ENCODE measurements at places on chromosomes 12 and 14.

DNA sequence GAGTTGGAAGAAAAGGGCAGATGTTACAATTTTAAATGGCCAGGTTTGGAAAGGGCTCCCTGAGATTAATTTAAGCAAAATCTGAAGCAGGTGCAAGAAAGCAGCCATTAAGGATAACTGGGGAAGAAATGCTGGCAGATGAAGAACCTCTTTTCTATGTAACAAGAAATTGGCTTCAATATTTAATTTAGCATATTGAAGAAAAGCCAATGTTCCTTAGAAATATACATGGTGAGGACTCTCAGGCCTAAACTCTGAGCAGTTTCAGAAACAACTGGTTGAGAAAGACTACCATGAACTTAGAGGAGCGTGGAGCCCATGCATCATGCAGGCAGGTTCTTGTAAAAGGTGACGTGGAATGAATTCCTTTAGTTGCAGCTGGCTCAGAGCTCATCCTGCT, 152.8 kb downstream of the LRIG3 start:
- no peak for DNase-seq

- DNase-seq, result no peak
These were observed 30.1 kb downstream of the P2RX2 start for GRCh38 chr12:132648616-132649225.

- DNase-seq, result no peak
These were observed 155.0 kb downstream of the EPS8 start for GRCh38 chr12:15634010-15634683.

- no peak for DNase-seq
These were observed 60.4 kb downstream of the MAP4K5 start for GRCh38 chr14:50471838-50472465.

DNA sequence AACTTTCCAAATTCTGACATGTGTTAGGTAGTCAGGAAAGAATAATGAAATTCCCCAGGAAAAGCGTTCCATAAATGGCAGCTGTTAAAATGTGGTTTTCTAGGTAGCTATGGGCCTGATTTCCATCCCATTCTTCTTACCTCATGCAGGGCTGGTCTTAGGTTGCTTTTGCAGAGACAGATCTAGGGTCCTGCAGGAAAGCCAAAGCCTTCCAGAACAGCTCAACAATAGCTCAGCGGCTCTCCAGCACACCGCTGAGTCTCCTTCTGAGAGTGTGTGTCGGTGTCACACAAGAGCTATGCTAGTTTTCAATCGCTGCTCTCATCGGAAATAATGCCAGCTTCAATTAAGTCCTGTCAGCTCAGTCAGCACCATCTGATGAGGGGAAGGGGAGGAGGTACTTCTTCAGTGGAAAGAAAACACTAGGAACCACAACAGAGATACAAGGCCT, 106.7 kb downstream of the TMEM30B start:
- DNase-seq, result no peak

DNA sequence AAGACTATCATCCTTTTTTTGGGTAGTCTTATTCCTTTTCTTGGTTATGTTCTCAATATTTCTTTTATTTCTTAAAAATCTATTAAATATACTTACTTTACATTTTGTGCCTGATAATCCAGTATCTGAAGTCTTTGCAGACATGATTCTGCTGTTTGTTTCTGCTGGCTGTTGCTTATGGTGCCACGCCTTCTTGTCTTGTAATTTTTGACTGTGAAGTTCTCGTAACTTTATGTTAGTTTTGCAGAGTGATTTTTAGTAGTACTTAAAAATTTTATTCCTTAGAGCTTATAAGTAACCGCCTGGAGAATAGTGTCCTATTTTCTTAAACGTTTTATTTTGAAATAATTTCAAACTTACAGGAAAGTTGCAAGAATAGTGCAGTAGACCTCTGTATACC, 10.5 kb downstream of the FRS2 start:
- DNase-seq, result no peak

GRCh38 chr12:6643569-6644256, 3.5 kb downstream of the ACRBP start:
- DNase-seq, result no peak

DNA sequence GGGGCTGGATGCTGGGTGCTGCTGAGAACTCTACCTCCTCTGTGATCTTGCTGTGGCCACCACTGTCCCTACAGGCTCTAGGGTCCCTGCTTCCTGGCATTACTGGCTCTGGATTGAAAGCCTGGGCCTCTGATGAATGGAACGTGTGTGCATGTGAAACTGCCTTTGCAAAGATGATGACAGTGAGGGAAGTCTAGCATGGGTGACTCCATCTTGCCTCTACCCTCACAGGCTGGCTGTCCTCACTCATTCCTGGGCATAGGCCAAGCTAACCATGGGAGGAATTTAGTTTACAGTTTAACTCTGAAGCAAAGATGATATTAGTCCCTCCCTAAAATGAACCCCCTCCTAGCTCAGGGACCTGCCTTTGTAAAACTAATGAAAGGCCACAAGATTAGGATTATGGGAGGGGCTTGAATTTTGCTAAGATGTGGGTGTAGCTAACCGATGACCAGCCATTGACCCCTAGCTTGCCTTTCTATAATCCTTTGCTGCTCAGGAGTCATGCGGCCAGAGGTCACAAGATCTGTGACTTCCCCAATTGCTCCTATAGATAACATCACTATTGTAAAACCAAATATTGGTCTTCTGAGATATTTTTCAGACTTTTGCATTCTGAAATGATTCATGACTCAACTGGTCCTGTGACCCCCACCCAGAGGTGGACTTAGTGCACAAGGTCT, 2.2 kb upstream of the C1S start:
- no peak for DNase-seq

DNA sequence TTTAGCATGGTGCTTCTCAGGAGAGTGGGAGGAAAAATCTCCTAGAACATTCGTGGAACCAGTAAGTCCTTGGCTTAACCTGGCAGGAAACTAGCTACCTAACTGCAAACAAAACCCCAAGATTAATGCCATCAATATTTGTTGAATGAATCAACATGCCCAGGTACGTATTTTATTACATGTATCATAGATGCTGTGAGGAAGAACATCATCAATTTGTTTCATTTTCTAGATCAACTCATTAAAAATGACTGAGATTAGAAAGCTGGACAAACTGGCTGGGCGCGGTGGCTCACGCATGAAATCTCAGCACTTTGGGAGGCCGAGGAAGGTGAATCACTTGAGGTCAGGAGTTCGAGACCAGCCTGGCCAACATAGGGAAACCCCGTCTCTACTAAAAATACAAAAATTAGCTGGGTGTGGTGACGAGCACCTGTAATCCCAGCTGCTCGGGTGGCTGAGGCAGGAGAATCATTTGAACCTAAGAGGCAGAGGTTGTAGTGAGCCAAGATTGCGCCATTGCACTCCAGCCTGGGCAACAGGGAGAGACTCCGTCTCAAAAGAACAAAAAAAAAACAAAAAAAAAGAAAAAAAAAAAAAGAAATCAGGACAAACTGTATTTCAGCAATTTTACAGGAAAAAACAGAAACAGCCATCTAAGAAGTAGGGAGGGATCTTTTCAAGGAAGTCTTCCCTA, 88.7 kb downstream of the NTN4 start:
- DNase-seq, result no peak

GRCh38 chr12:27936196-27936595, 36.3 kb downstream of the PTHLH start:
- no peak for DNase-seq

- no peak for DNase-seq
These were observed 12.4 kb downstream of the SMIM41 start for GRCh38 chr12:52091869-52092268.

DNA sequence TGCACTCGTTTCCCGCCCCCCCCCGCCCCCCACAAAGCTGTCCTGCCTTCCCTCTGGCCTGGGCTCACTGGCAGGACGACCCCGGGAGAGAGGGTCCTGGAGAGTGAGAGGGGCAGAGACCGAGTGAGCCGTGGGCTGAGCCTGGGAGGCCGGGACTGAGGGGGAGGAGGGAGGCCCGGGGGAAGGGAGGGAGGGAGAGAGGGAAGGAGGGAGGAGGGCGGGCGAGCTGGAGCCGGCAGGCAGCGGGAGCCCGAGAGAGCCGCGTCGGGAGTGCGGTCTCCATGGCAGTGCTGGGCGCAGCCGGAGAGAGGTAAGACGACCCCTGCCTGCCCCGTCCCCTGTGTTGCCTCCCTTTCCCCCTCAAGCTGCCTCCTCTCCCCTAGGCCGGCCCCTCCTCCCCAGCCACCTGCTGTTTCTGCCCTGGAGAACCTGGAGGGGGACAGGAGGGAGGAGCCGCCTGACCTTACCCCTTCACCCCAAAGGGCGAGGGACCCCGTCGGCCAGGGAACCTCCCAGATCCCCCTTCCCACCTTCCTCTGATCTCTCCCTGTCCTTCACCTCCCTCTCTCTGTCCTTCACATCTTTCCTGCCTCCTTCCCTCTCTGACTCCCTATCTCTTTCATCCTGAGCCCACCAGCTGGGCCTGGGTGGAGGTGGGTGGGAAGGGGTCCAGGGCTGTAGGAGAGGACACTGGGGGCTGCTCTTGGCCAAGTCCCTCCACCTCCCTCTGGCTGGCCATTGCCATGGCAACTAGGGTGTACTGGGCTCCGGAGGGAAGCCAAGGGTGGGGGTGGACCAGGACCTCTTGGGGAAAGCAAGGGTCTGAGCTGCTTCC, at the start of gene GPR162:
Gene GPR162 (plus strand): TSS at position 231 of the 835 bp plus-strand sequence. CDS start 2,078 bp downstream, outside the sequence.
- no peak for DNase-seq

DNA sequence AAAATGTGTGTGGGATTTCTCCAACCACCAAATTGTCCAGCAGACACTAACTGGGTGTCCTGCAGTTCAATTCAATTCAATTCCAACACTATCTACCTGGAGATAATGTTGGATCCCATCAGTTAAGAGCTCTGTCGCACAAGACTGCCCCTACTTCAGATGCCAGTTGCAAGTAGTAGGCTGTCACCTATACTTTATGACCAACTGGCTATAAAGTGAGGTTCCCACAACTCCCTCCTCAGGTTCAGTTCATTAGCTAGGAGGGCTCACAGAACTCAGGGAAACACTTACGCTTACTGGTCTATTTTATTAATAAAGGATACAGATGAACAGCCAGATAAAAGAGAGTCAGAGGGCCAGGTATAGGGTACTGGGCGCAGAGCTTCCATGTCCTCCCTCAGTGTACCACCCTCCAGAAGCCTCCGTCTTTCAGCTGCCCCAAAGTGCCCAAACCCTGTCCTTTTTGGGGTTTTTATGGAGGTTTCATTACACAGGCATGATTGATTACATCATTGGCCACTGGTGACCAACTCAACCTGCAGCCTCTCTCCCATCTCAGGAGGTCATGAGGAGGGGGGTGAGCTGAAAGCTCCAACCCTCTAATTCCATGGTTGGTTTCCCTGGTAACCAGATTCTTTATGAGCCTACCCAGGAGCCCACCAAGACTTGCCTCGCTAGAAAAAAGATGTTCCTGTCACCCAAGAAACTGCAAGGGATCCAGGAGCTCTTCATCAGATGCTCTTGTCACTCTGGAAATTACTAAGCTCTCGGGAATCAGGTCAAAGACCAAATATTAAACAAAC, 7.5 kb upstream of the SERPINA5 start:
- no peak for DNase-seq

DNA sequence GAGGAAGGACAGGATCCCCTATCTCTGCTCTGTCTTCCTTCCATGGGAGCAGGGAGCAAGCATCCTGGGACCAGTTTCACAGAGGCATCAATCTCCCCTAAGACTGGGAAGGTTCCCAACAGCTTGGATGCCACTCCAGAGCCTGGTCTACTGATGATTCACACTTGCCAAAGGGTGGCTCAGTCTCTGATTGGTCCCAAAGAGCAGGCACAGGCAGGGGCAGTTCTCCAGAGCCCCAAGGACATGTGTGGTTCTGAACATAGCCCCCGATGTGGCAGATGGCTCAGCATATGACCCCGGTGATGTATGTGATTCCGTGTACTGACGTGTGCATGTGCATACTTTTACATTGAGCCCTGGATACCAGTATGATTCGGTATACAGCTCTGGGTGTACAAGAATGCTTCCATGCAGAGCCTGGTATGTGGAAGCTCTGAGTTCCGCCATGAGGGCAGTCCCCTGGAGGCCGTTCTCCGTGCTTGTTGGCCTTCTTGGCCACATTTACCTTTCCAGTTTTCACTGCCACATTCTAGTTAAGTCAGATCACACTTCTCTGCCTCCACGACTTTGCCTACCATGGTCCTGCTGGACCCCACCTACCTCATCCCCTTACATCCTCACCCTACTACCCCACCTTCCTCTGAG, 21.2 kb downstream of the ITGA7 start:
- DNase-seq, result no peak

- DNase-seq, result no peak
These were observed 74.2 kb upstream of the BDKRB2 start for GRCh38 chr14:96130391-96130790.

DNA sequence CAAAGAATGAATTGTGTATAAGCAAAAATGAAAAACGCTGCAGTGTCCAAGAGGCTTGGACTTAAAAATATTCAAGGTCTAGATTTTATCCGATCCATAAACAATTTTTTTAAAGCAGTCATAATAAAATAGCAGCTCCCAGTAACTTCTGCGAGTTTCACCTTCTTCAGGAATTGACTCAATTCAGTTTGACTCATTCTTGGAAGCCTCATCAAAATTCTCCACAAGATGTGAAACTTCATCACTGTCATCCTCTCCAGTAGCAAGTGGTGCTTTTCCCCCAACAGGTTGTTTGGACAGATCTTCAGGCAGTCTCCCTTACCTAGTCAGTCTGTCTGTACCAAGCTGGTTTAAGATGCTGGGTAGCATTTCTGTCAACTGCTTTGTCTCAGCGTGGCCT, 93.5 kb upstream of the FOXG1 start:
- no peak for DNase-seq

GRCh38 chr14:68792979-68793733, at the start of gene ZFP36L1:
Gene ZFP36L1 (minus strand): TSS chr14:68793067. CDS start chr14:68792938, 129 bp downstream.
- DNase-seq, result peak; percentile 89

DNA sequence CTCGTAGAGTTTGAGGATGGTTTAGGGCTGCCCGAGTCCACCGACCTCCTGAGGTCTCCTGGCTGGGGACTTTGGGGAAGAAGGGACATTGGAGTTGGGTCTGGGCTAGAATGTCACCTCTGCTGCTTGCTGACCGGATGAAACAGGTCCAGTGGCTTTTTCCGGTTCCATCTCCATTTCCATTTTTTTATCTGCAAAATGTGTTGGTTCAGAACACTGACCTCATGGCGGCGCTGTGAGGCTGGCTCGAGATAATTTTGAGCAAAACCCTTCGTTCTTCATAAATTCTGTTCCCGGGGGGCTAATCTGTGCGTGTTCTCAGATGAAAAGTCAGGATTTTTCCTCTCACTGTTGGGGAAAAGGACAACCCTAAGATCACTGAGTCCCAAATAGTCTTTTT, 11.7 kb upstream of the MYL2 start:
- no peak for DNase-seq

GRCh38 chr12:8554451-8555195, 13.9 kb upstream of the CLEC4E start:
- no peak for DNase-seq

- DNase-seq, result no peak
These were observed 666 bp upstream of the DERA start for GRCh38 chr12:15910468-15910863.

DNA sequence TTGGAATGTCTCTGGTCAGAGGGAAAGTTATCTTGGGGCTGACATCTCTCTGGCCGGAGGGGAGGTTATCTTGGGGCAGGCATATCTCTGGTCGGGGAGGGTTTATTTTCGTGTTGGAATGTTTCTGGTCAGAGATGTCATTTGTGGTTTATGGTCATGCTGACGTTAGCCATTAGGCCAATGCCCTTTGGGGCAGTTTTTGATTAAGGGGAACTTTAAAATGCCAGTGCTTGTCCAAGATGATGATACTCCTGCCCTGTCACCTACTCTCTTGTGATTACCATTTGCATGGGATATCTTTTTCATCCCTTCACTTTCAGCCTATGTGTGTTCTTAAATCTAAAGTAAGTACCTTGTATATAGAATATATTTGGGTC, 29.0 kb upstream of the A2M start:
- DNase-seq, result no peak

GRCh38 chr12:84362552-84362897, 550.1 kb downstream of the SLC6A15 start:
- no peak for DNase-seq

GRCh38 chr12:128069359-128069997, 197.5 kb upstream of the TMEM132C start:
- peak; percentile 4 for DNase-seq
